ENCODE measurements at places on chromosomes 2 and 18.
A peak's percentile ranks its signal among the peaks of the same experiment; 100 is the strongest.

GRCh38 chr18:7034924-7035323, 82.7 kb downstream of the LAMA1 start:
- DNase-seq: no peak

- no peak for DNase-seq
Measured at GRCh38 chr18:77470569-77471413, 221.1 kb downstream of the GALR1 start.

DNA sequence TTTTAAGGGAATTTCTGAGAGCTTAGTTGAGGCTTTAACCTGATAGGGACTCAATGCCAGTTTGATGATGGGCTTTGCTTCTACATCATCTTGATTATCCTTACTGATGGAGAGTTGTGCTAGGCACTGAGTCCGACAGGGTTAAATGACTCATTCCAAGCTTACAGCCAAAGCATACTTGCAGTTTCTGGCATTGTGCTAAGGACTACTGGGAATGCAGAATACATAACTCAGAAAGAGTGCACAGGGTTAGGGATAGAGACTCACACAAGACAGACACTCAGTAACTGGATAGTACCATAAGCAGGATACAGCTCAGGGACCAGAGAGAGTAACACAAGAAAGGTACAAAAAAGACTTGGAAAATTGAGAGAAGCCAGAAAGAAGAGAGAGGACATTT, 94.1 kb upstream of the SLC14A2 start:
- no peak for DNase-seq

DNA sequence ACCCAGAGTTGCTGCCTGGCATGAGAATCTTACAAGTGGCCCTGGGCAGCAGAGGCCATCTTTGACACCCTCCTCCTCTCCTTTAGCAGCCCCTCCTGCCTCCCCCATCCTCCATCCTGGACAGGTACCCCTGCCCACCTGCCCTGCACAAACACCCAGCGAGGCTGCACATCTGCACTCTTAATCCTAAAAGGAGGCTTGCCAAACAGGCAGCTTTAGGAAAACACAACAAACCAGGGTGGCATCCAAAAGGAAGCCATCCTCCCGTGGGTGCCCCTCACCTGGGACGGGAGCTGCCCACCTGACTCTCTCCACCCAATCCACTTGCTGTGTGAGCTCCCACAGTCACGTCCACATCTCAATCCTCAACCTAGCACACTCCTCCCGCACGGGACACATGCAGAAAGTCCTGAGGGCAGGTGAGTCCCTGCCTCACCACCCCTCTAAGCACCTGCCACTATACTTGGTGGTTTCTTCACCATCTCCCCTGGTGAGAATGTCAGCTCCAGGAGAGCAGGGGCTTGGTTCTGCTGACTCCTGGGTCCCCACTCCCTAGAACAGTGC, 5.8 kb downstream of the BIN1 start:
- no peak for DNase-seq

DNA sequence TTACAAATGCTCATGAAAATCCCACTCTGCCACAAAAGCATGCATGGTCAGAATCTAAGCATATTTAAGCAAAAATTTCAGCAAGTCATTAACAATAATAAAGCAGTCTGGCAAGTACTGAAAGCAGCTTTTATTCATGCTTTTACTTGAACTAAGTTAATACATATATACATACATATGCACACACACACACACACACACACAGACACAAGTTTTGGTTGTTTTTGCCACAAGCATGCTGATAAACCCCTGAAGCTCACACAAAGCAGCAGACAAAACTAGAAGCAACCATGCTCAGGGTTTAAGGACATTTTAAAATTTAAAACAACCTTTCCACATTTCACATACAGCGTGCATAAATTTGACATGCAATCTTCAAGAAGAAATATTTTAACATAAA, 819.1 kb upstream of the FSHR start:
- DNase-seq: no peak

GRCh38 chr2:156630579-156631337, 194.6 kb downstream of the GPD2 start:
- DNase-seq: no peak

- DNase-seq: no peak
Measured at GRCh38 chr2:175207741-175208438, 26.4 kb upstream of the ATP5MC3 start.

GRCh38 chr2:223989206-223989855, 32.1 kb downstream of the MRPL44 start:
- no peak for DNase-seq

DNA sequence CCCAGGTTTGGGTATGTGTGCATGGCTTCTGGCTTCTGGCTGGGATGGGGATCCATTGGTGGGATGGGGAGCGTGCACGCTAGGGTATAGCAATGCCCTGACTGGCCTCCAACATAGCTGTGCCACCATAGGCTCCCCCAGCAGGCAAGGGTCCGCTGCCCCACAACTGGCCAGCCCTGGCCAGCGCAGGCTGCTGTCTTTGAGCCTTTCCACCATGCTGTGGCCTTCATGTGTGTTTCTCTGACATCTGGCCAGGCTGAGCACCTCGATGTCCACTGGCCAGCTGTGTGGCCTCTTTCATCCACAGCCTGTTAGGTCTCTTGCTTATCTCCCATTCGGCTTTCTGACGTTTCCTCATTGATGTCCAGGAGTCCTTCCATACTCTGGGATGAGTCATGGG, 231.3 kb downstream of the NDUFA10 start:
- DNase-seq: no peak

DNA sequence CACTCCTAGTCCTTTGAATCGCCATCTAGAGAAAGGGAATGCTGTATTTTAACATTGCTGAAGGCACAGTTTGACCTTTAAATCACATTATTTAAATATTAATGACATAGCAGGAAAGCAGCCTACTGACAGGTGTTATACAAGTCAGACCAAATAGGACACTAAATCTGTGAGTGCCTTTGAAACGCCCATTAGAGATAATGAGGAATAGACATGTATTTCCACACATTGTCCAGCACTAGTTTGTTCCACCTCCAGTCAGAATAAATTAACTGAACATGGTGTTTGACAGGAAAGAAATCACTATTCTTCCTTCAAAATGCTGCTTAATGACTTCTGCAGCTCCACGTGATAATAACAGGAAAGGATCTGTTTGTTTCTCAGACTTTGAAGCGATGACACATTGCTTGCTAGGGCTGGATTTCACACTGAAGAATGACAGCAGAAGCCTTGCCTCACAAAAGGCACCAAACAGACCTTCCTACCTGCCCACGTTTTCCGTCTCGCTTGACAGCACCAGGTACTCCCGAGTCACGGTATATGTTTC, 90.5 kb upstream of the DDX18 start:
- no peak for DNase-seq

DNA sequence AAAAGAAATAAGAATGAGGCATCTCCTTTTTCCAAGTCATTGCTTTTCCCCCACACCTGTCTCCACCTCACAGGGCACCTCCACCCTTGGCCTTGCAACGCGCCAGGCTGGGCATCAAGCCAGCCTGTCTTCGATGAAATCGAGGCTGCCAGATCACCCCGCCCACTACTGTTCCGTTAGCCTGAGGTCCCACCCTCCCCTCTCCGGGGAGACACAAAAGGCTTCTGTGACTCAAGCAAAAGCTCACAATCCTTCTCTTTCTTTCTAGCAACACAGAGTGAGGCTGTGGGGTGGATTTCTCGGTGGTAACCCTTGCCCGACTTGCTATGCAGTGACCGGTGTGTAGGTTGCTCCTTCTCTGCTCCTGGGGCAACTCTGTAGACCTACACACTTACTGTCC, 9.9 kb downstream of the TNP1 start:
- DNase-seq: no peak

DNA sequence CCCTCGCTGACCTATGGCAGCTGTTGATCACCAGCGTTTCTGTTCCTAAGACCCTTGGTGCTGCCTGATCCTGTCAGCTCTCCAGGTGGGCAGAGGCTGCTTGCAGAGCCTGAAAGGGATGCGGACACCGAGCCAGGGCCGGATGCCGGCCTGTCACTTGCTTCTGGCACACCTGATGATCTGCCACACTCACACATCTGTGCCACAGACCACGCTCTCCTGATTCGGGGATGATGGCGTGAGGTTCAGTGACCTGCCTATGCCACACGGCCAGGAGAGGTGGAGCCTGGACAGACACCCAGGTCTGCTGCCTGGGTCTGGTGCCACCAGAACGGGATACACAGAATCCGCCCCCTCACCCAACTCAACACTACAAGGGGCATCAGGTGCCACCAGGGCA, 129.4 kb upstream of the GLI2 start:
- no peak for DNase-seq

GRCh38 chr2:101096619-101097142, 54.5 kb downstream of the TBC1D8 start:
- DNase-seq: no peak

DNA sequence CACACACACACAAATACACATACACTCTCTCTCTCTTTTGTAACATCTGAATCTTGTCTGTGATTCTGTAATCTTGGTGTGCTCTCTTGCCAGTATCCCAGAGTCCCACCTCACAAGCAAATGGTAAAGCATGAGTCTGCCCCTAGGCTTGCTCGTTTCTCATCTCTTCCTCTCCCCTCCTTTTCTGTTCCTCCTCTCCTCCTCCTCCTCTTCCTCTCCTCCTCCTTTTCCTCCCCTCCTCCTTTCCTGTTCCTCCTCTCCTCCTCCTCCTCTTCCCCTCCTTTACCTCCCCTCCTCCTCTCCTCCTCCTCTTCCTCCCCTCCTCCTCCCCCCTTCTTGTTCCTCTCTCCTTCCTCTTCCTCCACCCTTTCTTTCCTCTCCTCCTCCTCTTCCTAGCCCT, 59.0 kb downstream of the TNFRSF11A start:
- no peak for DNase-seq

DNA sequence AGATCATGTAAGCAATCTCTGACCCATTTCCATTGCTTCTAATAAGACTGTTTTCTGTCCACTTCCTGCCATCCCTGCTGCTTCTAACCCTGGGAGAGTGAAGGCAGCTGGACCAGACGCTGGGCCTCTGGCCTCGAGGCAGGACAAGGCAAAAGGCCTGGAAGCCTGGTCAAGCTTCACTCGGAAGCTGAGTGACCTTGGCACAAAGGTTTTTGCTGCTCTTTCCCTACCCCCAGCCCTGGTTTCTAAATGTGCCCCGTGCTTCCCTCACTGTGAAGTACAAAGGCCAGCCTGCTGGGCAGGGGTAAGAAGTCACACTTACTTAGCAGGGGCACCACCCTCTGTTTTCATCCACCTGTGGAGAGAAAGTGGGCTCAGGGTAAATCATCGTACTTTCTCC, 195.0 kb downstream of the TNS1 start:
- DNase-seq: no peak

DNA sequence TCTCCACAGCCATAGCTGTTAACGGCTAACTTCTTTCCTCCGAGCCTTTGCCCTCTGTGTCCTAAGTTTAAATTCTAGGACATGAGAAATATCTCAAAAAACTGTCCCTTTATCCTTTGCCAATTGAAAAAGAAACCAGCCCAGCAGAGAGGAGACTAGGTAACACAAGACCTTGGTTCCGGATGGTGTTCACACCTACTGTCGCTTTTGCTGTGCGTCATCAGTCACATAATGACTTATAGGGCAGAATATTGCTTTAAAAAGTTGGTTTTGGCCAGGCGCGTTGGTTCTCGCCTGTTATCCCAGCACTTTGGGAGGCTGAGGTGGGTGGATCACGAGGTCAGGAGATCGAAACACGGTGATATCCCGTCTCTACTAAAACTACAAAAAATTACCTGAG, 66.2 kb downstream of the SP3 start:
- no peak for DNase-seq

- DNase-seq: no peak
Measured at GRCh38 chr18:46715062-46715461, 41.8 kb downstream of the ST8SIA5 start.

DNA sequence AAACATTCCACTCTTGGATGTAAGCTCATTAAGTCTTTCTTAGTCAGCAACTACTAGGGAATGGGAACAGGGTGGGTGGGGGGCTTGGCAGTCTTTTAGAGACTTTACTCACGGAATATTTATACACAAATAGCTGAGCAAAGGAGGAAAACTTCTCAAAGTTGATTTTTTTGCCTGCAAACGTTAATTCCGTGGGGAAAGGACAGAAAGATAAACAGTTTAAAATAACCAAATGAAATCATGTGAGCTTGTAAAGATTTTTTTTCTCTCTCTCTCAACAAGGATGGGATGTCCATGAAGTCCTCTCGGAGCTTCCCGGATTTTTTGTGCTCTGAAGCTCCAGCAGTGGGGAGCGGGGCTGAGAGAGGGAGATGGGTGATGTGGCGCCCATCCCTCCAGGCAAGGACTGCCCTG, 32.2 kb upstream of the MAT2A start:
- DNase-seq: no peak

DNA sequence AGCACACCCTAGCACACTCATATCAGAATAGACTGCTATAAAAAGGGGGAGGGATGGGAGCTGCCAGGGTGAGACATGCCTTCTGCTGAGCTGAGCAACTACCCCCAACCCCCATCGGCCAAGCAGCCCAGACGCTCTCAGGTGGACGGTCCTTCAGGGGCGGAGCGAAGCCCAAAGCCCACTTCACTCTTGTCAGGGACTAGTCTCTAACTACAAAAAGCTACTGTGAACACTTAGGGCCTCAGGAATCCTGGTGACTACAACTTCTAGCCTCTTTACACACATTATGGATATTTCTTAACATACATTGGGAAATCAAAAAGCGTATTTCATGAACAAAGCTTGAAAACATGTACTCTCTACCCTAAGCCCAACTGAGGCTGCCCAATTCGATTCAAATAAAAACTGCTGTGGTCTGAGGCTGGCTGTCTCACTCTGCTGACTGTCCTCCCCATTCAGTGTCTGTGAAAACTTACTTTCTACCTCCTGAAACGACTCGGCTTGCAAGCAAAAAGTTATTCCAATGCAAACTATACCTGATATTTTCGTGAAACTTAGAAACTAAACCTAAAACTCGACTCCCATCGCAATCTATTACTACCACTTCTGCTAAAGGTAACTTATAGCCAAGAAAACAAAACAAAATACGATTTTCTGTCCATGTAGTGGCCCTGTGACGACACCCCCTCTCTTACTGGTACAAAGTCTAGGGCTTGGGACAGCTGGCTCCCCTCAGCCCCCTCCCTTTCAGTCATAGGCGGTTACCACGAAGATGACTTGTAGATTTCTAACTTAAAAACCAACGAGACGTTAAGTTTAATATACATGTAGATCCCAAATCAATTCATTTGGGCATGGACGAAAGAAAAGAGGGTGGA, 1.2 kb downstream of the SERTAD2 start:
- DNase-seq: no peak

DNA sequence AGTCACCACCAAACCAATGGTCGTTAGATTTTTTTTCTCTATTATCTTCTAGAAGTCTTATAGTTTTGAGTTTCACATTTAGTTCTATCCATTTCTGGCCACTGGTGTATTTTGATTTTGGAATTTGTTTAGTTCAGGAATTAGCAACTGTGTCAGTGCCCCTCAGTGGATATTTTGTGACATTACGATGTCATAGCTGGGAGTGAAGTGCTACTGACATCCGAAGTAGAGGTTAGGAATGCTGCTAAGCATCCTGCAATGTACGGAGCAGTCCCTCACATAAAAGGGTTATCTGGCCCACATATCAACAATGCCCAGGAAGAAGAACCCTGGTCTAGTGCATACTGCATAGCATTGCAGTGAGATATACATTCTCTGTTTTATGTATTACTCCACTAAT, 157.4 kb upstream of the RGPD4 start:
- DNase-seq: no peak

- peak; percentile 32 for DNase-seq
Measured at GRCh38 chr2:126656431-126657147, 631 bp downstream of the GYPC start.

- no peak for DNase-seq
Measured at GRCh38 chr2:95353055-95353575, 49.4 kb upstream of the FAHD2A start.

Data from T-helper 2 cell (primary cell).